ENCODE measurements at places on chromosomes 1 and 21.

DNA sequence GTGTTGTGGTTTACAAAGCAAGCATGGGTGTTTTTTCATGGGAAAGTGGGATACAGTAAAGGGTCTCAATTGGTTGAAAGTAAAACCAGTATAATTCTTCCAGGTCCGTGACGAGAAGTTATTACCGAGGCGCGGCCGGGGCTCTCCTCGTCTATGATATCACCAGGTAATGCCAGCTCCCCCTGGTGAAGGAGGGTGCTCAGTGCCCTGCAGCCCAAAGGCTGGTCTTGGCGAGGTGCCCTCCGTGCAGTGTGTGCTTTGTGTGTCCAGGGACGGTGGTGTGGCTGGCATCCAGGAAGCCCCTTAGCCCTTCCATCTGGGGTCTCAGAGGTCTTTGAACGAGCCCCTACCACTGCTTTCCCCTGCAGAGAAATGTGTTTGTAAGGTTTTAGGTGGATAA lies 24.8 kb downstream of the RAB4A start:
- DNase-seq, result no peak

DNA sequence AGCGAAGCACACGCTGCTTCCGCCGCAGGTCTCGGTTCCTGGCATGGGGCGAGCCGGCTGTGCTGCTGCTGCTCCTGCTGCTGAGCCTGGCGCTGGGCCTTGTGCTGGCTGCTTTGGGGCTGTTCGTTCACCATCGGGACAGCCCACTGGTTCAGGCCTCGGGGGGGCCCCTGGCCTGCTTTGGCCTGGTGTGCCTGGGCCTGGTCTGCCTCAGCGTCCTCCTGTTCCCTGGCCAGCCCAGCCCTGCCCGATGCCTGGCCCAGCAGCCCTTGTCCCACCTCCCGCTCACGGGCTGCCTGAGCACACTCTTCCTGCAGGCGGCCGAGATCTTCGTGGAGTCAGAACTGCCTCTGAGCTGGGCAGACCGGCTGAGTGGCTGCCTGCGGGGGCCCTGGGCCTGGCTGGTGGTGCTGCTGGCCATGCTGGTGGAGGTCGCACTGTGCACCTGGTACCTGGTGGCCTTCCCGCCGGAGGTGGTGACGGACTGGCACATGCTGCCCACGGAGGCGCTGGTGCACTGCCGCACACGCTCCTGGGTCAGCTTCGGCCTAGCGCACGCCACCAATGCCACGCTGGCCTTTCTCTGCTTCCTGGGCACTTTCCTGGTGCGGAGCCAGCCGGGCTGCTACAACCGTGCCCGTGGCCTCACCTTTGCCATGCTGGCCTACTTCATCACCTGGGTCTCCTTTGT lies 2.6 kb downstream of the TAS1R3 start:
- DNase-seq, result no peak

GRCh38 chr1:160432371-160432786 lies 32.0 kb downstream of the VANGL2 start:
- no peak for DNase-seq

DNA sequence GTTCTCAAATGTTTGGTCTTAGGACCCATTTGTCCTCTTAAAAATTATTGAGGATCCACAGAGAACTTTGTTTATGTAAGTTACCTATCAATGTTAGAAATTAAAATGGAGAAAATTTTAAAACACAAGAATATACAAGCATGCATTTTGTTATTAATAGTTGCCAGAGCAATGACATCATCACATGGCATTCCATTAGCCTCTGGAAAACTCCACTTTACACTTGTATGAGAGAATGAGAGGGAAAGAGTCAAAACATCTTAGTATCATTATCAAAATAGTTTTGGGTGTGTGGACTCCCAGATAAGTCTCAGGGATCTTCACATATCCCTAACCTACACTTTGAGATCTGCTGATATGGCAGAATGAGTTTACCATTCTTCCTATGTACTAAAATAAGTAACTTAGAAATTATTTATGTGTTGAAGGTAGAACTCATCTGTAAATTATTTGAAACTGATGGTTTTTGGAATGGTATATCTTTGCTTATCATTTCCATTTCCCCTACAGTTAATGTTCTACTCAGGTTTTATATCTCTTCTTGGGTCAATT lies 48.8 kb downstream of the RNF220 start:
- no peak for DNase-seq

GRCh38 chr1:151314137-151314875 lies 12.9 kb downstream of the PI4KB start:
- no peak for DNase-seq

DNA sequence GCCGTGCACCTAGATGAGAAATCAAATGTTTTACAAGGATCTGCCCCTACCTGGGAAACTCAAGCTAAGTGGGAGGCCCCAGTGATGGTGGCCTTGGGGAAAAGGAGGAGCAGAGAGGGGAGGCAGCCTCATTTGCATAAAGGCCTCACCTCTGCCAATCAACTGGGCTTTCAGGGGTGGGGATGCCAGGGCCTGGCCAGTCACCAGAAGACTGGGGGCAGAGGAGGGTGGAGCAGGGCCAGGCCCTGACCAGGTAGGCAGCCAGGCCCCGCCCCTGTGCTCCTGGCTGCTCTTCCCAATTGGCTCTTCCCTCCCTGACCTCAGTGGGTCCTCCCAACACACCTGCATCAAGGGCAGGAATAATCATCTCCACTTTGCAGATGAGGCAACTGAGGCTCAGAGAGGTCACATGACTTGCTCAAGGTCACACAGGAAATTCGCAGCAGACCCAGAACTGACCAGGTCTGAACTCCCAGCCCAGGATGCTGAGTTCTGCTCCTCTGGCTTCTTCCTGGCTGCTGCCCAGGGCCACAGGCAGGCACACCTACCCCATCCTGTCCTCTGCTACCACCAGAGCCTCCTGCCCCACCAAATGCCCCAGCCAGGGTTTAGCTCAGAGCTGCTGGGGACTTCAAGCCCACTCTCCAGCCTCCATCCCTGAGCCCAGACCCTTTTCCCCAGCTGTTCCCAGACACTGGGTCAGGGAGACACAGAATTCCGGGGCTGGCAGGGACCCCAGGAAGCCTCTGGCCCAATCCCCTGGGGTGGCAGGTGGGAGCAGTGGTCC lies 677.9 kb downstream of the MATN1 start:
- DNase-seq, result no peak

- DNase-seq, result no peak
These were observed 60.0 kb downstream of the SLC66A1 start for GRCh38 chr1:19372136-19372514.

DNA sequence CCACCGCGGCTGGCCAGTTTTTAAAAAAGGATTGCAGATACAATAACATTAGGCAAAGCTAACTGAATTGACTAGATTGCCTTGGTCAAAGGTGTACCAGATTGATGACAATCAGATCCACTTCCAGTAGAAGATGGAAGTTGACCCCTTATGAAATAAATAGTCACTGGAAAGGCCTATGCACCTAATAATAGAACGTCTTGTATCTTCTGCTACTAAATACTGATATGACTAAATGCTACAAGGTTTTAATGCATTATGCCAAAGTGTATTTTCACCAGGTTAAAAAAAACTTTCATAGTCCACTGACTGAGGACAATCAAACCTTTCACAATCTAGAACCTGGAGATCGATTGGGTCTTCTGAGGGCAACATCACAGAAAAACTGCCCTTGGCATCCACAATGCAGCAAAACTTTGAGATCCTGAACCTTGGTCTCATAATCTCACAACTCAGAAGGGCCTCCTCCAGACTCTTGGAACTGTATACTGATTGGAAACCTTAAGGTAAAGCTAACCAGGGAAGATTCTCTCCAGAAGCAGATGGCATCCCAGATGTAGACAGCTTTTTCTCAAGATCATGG lies 7.8 kb upstream of the RBBP5 start:
- DNase-seq, result no peak

- no peak for DNase-seq
These were observed 4.3 kb upstream of the SPATC1L start for GRCh38 chr21:46188226-46189212.

DNA sequence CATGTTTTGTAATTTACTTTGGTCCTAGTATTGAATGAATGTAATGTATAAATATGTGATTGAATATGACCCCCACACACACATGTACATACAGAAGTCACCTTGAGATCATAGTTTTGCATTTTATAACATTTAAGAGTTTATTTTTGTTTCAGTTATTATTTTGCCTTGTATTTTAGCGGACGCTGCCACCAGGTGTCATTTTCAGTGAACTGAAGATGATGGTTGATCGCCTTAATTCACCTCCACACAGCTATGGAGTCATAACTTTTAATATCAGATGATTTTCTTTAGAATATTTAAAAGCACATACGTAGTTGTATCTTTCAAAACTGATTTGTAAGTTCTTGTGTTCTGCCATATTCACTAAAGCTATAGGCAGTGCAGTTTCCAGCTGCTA lies 130.4 kb downstream of the DYRK1A start:
- DNase-seq, result no peak

DNA sequence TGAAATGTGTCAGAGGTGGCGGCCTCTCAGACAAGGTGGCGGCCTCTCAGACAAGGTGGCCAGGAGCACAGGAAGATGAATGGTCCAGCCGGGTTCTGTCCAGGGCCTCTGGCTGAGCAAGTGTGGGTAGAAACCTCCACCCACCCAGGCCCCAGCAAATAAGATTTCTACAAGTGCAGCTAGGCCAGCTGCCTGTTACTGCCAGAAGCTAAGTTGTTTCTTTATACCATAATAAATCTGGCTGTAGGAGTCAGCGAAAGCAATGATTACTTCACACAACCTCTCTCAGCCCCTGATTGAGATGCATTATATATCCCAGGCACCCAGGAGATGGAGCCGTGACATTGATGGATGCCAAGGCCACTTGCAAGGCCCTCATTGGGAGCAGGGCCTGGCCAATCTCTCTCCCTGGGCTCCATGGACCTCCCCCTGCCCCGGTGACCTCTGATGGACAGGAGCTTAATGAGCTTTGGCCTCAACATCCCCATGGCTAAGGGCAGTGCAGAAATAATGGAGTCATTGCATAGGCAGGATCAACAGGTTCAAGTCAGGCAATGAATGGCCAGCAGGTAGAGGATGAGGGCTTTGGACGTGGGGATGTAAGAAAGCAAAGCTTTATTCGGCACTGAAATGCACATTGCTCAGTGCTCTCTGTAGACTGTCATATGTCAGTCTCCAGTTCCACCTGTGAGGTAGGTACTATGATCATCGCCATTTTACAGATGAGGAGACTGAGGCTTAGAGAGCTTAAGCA lies 92.9 kb downstream of the PTPRU start:
- no peak for DNase-seq

DNA sequence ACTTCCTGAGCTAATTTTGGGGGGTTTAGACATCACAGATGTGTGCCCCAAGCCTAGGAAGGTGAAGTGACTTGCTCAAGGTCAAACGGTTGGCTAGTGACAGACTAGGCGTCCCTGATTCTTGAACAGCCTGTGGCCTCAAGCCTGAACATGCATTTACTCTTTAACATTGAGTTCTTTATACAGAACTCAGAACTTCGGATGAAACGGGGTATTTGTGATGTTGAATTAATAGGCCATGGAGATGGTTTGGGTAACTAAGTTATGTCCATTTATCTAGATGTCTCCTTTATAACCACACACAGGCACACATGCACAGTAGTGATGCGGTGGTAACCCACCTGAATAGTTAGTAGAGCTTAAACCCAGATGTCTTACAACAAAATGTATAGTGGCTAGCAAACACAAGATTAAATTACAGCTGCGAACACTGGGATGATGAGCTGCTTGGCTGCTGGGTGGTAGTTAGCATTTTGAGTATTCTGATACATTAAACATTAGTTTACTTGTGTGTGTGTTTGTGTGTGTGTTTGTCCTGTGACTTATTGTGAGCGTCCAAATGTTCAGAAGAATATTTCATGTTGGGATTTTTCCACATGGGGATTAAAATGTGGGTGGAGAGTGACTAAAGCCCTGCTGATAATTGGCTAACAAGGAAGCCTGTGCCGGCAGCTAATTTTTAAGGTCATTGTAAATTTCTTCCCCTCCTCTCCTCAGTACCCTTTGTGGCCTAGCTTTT lies 2.3 kb downstream of the ATP1A1 start:
- no peak for DNase-seq

DNA sequence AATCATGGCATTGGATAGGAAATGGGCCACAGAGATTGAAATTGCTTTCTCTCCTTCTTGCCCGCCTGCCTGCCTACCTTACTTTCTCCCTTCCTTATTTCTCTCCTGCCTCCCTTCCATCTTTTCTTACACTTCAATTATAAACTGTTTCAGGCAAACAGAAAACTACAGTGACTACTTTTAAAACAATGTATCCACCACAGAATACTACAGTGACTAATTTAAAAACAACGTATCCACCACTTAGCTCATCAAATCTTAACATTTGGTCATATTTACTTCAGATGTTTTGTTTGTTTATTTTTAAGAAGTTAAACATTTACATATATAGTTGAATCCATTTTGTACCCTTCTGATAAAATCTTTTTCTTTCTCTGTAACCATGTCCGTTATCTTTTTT lies 54.4 kb downstream of the SNRPE start:
- DNase-seq, result no peak
